Thyroid gland (tissue), 4 donors: ENCODE measurements at places on chromosomes 6 and 20. TPM values are rescaled to one million over a fixed set of nuclear protein-coding genes. Genes with fewer than 3 reads are reported as not detected.

DNA sequence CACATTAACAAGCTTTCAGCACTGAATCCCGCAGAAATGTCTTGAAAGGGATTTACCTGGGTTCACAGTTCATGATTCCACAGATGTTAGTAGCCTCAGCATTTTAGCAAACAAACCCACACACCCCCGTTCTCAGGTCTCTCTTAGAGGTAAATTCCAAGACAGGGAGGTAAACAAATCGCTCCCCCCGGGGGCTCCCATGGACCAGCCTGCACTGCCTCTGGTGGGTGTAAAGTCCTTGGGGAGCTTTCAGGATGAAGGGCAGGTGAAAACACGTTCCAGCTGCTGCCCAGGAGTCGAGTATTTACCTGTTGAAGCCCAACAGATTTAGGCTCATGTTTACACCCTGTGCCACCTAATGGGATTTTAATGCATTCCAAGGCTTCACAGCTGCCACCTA, 187.0 kb upstream of the FOXQ1 start:
- H3K4me3 ChIP-seq: no peak overlapping the region
- DNase-seq: no peak
- no peaks in the 10 kb centered on the region for H3K4me1 ChIP-seq
- no peaks in the 10 kb centered on the region for H3K27me3 ChIP-seq

DNA sequence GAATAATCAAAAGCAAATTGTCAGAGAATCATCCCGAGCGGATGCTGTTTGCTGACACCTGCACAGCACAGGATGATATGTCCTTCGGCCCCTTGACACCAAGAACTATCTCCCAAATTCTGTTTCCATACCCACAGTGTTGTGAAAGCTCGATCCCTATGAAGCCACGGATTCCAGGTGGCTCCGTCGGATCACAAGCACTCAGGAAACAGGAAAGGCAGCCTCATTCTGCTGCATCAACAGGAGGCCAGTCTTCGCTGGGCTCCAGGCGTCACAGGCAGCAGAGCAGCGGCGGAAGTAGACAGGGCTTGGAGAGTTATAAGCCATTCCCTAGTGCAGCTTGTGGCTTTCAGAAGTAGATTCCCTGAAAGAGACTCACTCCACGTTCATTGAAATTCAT, 342.3 kb downstream of the C6orf118 start:
- H3K27ac ChIP-seq: no peak overlapping the region
- H3K36me3 ChIP-seq: no peaks in the 10 kb centered on the region

- H3K4me1 ChIP-seq: peaks cover 58% of the 10 kb centered on the region
- H3K36me3 ChIP-seq: no peaks in the 10 kb centered on the region
- H3K27me3 ChIP-seq: no peaks in the 10 kb centered on the region
Observed at GRCh38 chr6:53922539-53922981, 127.8 kb downstream of the LRRC1 start.

- no peaks in the 10 kb centered on the region for H3K4me1 ChIP-seq
- no peak overlapping the region for H3K4me3 ChIP-seq
- H3K27me3 ChIP-seq: no peaks in the 10 kb centered on the region
- peaks cover 8% of the 10 kb centered on the region for H3K36me3 ChIP-seq
- no peak for DNase-seq
Observed at GRCh38 chr6:136191606-136192312, 58.4 kb downstream of the MTFR2 start.

DNA sequence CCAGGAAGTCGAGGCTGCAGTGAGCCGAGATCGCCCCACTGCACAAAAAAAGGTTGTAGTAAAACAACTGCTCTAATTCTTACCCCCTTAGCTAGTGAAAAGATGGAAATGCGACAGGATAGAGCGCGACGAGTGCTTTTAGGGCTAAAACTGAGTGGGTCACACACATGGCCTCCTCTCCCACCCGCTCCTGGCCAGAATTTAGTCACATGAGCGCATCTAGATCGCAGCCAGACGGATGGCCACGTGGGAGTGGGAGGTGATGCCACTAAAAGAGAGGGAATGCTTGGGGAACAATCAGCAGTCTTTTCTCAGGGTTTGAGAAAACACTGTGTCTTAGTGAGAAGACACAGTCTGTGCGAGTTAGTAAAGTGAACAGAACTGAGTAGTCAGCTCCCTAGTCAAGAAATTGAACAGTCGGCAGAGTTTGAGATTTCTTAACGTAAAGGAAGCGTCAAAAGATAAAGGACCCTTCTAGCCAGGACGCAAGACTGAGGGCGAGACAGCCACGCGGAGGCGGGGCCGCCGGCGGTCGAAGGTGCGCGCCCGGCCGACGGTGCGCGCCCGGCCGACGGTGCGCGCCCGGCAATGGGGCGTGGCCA, 664 bp upstream of the ACTR5 start:
- DNase-seq: peak; percentile 32
- H3K4me3 ChIP-seq: no peak overlapping the region
- H3K36me3 ChIP-seq: no peaks in the 10 kb centered on the region
- H3K27ac ChIP-seq: no peak overlapping the region
- peaks cover 13% of the 10 kb centered on the region for H3K4me1 ChIP-seq

DNA sequence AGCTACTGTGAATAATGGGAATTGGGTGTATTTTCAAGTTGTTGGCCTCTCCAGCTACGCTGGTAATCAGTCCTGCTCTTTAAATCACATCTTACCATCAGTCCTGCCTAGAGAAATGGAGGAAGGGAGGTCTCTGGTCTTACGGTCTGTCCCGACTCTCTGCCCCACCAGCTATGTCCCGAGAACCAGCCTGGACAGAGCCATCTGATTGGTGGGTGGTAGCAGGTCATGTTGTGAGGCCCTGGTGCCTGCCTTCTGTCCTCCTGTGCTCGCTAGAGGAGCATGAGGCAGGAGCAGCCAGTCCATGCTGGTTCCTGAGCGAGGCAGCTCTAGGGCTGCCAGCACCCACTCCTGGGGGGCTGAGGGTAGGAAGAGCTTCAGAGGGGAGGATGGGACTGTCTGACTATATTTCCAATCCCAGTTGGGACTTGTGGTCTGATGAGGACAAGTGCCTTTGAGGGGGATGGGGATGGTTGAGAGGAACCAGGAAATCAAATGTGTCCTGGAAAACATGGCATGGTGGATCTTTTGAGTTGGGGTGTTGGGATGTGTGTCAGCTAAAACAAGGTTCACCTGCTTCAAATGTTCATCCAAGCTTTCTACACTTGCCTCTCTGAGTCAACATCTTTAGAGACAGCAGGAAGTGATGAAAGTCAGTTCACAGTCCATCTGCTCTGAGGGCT, 33.0 kb downstream of the SYNJ2 start:
- H3K27ac ChIP-seq: no peak overlapping the region
- no peak for DNase-seq
- H3K4me1 ChIP-seq: peaks cover 18% of the 10 kb centered on the region
- no peaks in the 10 kb centered on the region for H3K36me3 ChIP-seq

The BMP5 gene
- 1.9 TPM for total RNA-seq

The TBC1D22B gene
- 14.3 TPM for total RNA-seq

The FOXA2 gene
- total RNA-seq: 15.5 TPM

The ATAT1 gene
- total RNA-seq: 7.5 TPM

The DEFB124 gene
- not detected for total RNA-seq
